ENCODE measurements at places on chromosomes 16 and 17.

GRCh38 chr17:82686366-82687324, 11.9 kb downstream of the RAB40B start:
- DNase-seq: no peak

DNA sequence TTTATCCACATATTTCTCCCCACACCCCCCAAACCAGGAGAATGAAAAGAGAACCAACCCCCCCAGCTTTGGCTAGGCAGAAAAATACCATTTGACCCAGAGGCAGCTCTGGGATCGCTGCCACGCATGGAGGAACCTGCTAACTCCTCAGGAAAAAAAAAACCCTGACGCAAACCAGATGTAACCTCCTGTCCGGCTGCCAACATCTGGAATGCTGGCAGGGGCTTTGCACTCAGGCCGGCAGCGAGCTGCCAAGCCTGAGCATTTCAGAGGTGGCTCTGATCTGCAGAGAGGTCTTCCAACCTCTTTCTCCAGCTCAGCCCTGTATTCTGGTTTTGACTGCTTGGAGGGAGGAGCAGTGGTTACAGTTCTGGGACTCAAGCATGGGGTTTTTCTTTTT, 8.2 kb downstream of the IGFBP4 start:
- DNase-seq: no peak

GRCh38 chr16:72482695-72483094, 310.7 kb upstream of the PMFBP1 start:
- DNase-seq: no peak

DNA sequence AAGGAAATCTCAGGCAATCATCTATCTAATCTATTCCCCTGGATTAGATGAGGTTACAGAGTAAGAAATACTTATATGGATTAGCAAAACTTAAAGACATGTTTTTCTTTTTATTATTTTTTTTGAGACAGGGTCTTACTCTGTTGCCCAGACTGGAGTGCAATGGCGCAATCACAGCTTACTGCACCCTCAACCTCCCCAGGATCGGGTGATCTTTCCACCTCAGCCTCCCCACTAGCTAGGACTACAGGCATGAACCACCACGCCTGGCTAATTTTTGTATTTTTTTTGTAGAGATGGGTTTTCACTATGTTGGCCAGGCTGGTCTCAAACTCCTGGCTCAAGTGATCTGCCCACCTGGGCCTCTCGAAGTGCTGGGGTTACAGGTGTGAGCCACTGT, 3.3 kb upstream of the NFE2L1 start:
- DNase-seq: no peak

GRCh38 chr17:65554553-65555223, 6.8 kb downstream of the AXIN2 start:
- DNase-seq: no peak

GRCh38 chr17:46741122-46741730, 77.3 kb downstream of the WNT3 start:
- no peak for DNase-seq

GRCh38 chr17:61904094-61904710, 23.6 kb downstream of the INTS2 start:
- no peak for DNase-seq

GRCh38 chr16:6274351-6274750, 1058.3 kb upstream of the RBFOX1 start:
- DNase-seq: no peak

GRCh38 chr17:28622186-28622585, 8.2 kb upstream of the RSKR start:
- no peak for DNase-seq

- no peak for DNase-seq
These were observed 13.2 kb upstream of the CLUH start for GRCh38 chr17:2724784-2725164.

DNA sequence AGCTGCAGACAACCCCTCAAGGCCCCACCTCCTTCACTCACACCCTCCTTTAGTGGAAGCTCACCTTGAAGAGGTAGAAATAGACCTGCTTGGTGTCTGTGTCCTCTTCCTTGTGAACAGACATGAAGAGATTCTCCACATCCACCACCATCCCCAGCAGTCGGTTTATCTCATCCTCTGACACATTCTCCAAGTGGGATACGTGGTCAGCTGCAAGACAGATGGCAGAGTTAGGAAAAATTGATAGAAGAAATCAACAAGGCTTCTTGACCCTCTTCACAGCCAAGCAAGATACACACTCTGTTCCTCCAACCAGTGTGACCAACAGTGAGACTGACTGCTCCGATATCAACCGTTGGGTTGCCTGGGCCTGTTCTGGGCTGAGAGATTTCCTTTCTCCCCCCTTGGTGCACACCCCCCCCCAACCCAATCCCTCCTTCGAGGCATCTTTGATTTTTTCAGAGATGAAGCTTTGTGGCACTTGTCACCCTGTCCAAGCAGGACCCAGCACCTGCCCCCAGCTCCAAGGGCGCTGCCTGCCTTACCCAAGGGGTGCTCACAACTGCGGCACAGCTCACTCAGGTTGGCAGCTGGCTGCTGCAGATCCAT, 902 bp downstream of the KAT2A start:
- DNase-seq: no peak

DNA sequence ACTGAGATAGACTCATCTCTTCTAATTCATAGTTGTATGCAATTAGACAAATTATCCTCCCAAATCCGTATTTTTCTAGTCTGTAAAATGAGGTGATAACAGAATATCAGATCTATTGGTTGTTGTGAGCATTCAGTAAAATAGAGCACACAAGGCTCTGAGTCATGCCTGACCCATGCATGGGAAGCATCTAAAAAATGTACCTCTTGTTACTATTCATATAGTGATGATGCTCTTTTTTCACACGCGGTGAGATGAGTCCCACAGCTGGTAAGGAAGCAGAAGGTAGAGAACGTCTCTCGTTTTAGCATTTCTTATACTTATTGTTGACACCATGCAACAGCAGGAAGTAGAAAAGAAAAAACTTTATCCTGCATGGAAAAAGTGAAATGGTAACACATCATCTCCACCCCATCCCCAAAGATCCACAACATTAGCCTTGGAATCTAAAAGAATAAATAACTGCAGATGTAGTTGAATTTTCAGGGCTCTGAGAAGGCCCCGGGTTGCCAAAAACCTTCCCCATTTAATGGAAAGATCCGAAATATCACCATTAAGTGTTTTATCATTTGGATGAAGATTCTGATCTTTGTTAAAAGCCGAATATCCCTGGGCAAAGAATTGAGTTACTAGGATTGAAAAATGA, 215.6 kb downstream of the TMEM114 start:
- DNase-seq: no peak

GRCh38 chr17:3667366-3668278, 756 bp downstream of the TAX1BP3 start:
- DNase-seq: peak; percentile 38

DNA sequence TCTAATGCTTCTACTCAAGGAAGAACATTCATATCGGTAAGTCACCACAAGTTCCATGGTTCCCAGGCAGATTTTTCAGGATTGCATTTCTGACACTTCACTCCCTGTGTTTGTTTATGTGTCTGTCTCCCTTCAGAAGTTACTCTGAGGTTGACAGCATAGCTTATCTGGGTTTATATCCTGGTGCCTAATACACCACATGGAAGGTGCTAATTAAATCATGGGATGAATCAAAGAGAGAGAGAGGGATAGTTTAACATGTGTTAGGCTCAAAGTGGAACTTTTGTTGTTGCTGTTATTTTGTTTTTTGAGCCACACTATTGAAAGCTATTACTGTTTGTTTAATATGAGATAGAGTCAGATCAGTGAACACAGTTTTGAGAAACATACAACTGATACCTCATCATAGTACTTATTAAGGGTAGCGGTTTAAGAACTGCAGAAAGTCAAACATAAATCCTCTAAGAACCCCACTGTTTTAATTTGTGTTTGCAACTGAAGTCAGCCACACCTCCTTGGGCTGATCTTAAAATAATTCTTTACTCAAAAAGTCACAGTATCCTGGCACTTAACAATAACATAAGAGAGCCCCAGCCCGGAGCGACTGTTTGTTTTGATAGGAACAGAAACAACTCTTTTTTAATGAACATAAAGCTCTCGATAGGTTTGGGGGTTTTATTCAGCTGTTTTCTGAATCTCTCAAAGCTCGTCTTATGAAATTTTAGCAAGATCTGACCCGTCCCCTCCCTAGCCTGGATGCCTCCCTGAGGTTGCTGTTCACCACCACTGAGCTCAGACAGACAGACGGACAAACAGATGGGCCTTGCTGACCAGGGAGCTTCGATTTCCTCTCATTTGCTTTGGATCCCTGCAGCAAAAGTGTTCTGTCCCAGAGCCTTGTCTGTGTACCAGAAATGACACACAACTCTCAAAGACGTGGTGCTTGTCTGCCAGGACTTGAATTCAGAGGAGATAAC, 98.3 kb upstream of the MYOCD start:
- DNase-seq: no peak

DNA sequence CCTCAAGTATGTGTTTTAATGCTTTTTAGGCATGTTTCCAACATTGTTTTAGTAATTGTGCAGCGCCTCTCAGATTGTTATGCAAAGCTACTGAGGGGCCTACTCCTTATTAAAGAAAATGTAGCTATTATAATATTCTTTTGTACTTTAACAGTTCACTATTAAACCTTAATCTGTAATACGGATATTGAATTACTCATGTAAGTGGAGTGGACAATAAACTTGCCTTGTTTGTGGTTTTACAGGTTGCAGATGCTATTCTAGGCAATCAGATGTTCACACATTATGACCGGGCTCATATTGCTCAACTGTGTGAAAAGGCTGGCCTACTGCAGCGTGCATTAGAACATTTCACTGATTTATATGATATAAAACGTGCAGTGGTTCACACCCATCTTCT, 41.0 kb downstream of the PTRH2 start:
- DNase-seq: no peak

DNA sequence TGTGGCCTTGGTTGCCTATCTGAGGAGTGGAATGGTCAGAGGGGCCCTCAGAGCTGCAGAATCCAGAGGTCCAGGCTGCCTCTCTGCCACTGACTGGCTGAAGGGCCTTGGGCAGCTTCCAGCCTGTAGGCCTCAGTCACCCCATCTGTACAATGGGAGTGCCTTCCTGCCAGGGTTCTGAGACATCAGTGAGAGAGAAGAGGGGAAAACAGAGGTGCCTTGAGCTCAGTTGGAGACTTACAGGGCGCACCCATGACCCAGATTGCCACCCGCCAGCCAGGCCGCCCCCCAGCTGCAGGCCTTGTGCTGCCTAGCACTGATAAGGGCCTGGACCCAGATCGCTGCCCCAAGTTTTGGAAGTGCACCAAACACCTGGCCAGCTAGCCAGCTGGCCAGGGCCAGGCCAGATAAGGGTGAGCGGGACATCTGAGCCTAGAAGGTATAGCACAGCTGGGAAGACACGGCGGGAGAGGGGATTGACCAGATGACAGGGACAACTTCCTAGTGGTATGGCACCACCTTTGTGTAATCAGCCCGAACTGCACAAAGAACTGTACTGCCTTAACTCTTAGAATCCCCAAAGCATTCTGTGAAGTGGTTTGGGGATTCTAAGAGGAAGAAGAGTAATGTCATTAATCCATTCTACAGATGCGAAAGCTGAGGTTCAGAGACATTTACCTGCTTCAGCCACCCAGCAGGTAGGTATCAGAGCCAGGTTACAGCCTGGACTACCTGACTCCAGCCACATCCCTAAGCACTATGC, 1.4 kb downstream of the SLC4A1 start:
- DNase-seq: no peak

GRCh38 chr17:38676706-38677504, 2.1 kb upstream of the EPOP start:
- peak; percentile 84 for DNase-seq

DNA sequence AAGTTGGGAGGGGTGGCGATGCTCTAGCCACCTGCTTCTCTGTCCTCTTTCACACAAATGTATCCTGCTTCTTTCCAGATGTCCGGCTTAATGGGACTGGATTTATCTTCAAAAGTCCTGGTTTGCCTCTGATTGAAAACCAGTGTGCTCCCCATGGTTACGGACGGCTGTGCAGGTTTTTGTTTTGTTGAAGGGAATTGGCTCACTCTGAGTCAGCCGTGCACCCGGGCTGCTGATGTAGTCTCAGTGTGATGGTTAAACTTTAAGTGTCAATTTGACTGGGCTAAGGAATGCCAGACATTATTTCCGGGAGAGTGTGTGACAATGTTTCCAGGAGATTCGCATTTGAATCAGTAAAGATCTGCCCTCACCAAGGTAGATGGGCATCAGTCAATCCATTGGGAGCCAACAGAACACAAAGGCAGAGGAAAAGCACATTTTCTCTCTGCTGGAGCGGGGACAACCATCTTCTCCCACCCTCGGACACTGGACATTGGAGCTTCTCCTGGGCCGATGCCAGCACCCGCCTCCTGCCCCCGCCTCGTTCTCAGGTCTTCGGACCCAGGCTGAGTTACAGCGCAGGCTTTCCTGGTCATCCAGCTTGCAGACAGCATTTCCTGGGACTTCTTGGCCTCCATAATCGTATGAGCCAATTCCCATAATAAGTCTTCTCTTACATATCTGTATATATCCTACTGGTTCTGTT, 126.9 kb upstream of the TNRC6C start:
- DNase-seq: no peak

GRCh38 chr17:65355246-65355645, 206.2 kb downstream of the AXIN2 start:
- no peak for DNase-seq
